Tracheal epithelial cell (primary cell): ENCODE measurements at places on chromosomes 3 and 15. TPM values are rescaled to one million over a fixed set of nuclear protein-coding genes. Genes with fewer than 3 reads are reported as not detected.

The A4GNT gene
- total RNA-seq, result not detected in 2 replicates

The CX3CR1 gene
- under 0.01 TPM in 1 of 2 replicates, not detected in the other for total RNA-seq

The HERC2 gene
- 18.3 and 31.6 TPM in 2 replicates for total RNA-seq

The CCDC71 gene
- total RNA-seq, result 15.1 and 20.2 TPM in 2 replicates

The CHRD gene
- total RNA-seq, result 0.48 TPM in 1 of 2 replicates, not detected in the other

The GOLGA6B gene
- total RNA-seq, result not detected in 2 replicates

The ADIPOQ gene
- total RNA-seq, result not detected in 2 replicates

The ATP13A5 gene
- not detected in 2 replicates for total RNA-seq

The RFTN1 gene
- total RNA-seq, result 6.2 and 36.4 TPM in 2 replicates

The PATL2 gene
- total RNA-seq, result 0.24 and 0.85 TPM in 2 replicates

The GABRB3 gene
- total RNA-seq, result 0.48 and 2.6 TPM in 2 replicates

The P2RY13 gene
- not detected in 2 replicates for total RNA-seq

The EAF2 gene
- total RNA-seq, result 0.72 and 9.2 TPM in 2 replicates

The ADAM10 gene
- total RNA-seq, result 120 and 133 TPM in 2 replicates

The CHRNA5 gene
- total RNA-seq, result 2.6 and 5.1 TPM in 2 replicates

The TMEM42 gene
- total RNA-seq, result 12.0 and 22.4 TPM in 2 replicates

The SLC9C1 gene
- total RNA-seq, result under 0.01 and 0.43 TPM in 2 replicates

The CD96 gene
- not detected in 2 replicates for total RNA-seq

The CPLX3 gene
- total RNA-seq, result not detected in 2 replicates

The ERC2 gene
- total RNA-seq, result 0.24 TPM in 1 of 2 replicates, not detected in the other

The MCTP2 gene
- 22.0 and 22.2 TPM in 2 replicates for total RNA-seq

The CYP11A1 gene
- 0.21 TPM in 1 of 2 replicates, not detected in the other for total RNA-seq

The ST8SIA2 gene
- total RNA-seq, result not detected in 2 replicates

The NR1I2 gene
- total RNA-seq, result not detected in 2 replicates

The TM4SF1 gene
- total RNA-seq, result 79.7 and 277 TPM in 2 replicates

The EID1 gene
- total RNA-seq, result 91.3 and 104 TPM in 2 replicates

The ASB14 gene
- total RNA-seq, result not detected in 2 replicates

The MUSTN1 gene
- total RNA-seq, result not detected in 2 replicates

The FBXO40 gene
- not detected in 2 replicates for total RNA-seq

The GNAT1 gene
- 0.43 TPM in 1 of 2 replicates, not detected in the other for total RNA-seq

The DUSP7 gene
- 102 and 110 TPM in 2 replicates for total RNA-seq

The LINGO1 gene
- total RNA-seq, result not detected in 2 replicates

The MYO1E gene
- total RNA-seq, result 101 and 359 TPM in 2 replicates

The CNOT10 gene
- total RNA-seq, result 19.3 and 24.5 TPM in 2 replicates

The CHDH gene
- total RNA-seq, result under 0.01 and 1.2 TPM in 2 replicates

The TSEN2 gene
- 13.3 and 26.9 TPM in 2 replicates for total RNA-seq

The FOXB1 gene
- not detected in 2 replicates for total RNA-seq

The NMNAT3 gene
- total RNA-seq, result 3.9 and 11.3 TPM in 2 replicates

The ADGRG7 gene
- total RNA-seq, result 38.3 TPM in 1 of 2 replicates, not detected in the other

The KBTBD13 gene
- under 0.01 TPM in 1 of 2 replicates, not detected in the other for total RNA-seq
